ENCODE measurements at places on chromosomes 2 and 18.

DNA sequence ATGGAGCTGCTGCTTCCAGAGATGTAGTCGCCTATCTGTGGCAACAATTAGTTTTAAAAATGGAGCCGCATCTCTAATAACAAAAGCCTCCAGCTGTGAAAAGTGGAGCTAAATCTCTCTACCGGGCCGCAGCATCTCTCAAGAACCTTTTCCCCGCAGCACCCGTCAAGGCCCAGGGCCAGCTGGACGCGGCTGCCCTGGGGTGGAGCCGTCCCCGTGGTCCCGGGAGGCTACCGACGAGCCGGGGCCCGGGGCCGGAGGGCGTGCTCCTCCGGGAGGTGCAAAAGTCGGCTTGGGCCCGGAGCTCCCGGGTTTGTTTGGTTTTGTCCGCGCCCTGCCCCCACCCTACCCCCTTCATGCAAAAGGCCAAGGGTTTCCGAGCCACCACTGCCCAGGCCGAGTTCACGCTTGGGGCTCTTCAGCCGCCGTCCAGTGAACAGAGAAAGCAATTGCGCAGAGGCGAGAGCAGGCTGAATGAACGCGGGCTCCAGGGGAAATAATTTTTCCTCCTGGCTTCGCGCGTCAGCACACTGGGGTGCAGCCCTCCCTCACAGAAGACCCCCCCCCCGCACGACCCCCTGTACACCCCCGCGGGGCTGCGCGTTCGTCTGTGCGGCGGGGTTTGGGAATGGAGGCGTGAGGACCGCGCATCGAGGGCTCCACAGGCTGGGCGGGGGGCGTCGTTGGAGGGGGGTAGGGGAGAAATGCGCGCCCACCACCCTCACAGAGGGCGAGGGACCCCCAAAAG is 557 bp upstream of the GREB1L start:
- no peak for DNase-seq

GRCh38 chr2:191109888-191110287 is 40.9 kb downstream of the STAT4 start:
- no peak for DNase-seq

DNA sequence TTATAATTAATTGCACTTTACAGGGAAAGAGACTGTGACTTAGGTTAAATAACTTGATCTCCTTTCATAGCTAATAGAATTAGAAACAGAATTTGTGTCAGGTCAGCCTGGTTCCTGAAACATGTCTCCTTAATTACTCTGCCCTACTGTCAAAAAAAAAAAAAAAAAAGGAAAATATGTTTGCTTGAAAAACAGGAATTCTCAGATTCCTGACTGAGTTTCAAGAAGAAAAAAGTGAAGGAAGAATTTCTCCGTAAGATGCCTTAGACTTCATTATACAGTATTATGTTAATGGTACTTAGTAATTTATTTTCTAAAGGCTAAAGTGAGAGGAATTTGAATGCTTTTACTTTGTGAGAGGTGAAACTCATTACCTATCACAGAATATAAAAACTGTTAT is 118.4 kb upstream of the REG3G start:
- DNase-seq = no peak

GRCh38 chr2:30298302-30298701 is 67.0 kb downstream of the LBH start:
- DNase-seq = no peak

DNA sequence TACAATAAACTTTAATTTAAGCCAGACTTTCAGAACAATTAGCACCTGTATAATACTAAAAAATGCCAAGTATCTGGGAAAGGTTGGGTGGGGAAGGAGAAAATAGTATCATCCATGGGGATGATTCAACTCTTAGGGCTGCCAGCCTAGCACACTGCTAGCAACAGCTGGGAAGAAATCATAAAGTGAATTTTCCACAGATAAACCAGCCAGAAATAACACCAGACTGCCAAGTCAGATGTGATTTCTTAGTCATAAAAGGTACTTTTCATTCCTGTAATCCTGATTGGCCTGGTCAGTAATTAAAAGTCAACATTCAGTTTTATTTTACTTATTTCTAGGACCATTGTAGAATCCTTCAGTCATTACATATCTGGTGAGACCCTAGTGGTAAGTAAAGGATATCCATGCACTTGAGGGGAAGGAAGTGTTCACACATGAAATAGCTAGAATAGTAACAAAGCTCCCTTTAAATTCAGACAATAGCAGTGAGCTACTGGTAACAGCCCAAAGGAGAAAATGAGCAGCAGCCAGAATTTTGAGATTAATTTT is 59.4 kb downstream of the LIMS1 start:
- DNase-seq = no peak

- no peak for DNase-seq
Measured at GRCh38 chr2:64722291-64723044, 68.8 kb upstream of the SERTAD2 start.

DNA sequence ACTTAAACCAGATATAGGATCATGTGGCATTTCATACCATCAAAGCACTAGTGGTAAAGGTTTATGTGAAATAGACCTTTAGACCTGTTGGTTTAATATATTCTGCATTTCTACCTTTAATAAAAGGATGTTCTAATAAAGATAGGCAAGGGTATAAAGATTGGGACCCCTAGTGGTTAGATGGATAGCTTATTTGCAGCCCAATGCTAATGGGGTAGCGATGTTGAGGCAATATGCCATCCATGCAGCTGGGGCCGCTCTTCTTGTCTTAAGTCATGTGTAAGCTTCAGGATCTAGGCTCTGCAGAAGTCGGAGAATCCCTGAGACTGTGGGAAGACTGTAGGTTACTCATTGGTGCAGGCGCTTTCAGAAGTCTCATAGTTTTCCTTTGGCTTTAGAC is 114.9 kb downstream of the ICOS start:
- no peak for DNase-seq

DNA sequence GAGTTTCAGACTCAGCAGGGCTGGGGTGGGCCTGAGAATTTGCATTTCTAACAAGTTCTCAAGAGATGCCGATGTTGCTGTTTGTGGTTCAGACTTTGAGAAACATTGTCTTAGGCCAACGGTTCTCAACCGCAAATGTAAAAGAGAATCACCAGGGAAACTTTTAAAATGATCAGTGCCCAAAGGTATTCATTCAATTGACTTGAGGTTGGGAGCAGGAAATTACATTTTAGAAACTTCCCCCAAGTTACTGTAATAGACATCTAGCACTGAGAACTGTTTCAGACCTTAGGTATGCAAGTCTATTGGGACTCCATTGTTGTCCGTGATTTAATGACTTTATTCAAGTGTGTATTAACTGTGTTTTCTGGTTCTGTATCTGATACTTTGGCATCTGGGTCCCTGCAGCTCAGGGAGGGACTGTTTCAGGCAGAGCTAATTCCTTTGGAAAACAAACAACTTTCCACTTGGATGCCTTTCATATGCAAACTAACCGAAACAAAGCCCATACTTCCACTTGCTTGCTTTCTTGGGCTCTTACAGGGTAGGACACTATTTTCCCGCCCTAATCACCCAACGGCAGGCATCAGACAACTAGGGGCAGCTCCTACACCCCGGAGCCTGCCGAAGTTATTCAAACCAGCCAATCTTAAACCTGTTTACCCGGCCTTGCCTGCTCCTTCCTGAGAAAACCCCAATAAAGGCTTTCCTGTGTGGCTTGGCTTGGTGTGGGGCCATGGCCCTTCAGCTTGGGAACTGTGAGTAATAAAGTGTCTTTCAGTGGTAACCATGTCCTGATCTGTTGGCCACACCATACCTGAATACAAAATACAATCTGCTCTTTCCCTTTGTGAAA is 97.6 kb downstream of the POLE4 start:
- DNase-seq = no peak

GRCh38 chr2:11068079-11068741 is 87.1 kb upstream of the SLC66A3 start:
- DNase-seq = no peak

DNA sequence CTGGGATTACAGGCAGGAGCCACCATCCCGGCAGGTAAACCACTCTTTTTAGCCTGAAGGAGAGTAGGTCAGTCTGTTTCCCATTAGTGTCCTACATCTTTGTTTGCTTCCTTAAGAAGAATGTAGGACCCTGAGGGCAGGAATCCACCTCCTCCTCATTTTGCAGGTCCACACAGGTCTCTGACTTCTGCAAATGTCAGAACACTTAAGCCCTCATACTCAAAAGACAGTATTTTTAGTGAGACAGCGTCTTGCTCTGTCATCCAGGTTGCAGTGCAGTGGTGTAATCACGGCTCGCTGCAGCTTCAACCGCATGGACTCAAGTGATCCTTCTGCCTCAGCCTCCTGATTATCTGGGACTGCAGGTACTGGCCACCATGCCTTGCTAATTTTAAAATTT is 9.3 kb downstream of the PSTPIP2 start:
- no peak for DNase-seq

DNA sequence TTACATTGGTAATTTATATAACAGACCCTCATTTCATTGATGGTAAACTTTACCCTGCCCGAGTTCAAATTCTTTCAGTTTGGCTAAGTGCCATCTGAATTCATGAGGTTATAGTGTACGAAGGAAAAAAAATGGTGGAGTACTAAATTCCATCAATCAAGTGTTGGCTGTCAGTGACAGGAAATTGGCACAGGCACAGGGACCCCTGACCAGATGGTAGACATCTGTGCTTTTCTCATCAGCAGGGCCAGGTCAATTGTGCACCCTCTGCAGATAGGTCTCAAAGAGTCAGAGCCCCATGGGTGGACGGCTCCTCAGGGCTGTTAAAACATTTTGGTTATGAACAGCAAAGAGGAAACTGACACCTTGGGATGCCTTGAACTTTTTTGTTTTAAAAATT is 439.2 kb downstream of the SETBP1 start:
- no peak for DNase-seq
